Renal cortical epithelial cell (primary cell): ENCODE measurements at places on chromosomes 5 and 9.

- DNase-seq = no peak
Observed at GRCh38 chr5:33817301-33817700, 74.5 kb downstream of the ADAMTS12 start.

- DNase-seq = no peak
Observed at GRCh38 chr9:70801181-70801829, 320.1 kb downstream of the TRPM3 start.

DNA sequence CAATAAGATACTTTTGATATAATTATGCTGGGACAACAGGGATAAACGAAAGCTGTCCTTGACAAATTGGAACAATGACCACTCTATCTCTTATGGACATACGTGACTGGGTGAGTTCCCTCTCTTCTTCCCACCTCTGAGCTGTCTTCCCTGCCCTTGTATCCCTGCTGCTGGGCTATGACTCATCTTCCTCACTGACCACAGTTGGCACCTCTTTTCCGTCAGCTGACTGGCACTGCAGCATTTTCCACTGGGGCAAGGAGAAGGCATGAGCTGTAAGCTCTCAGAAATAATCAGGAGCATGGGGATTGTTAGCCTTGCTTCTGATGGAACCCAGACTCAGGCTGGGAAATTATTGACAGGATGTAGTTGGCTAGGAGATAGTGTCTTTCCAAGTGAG, 48.7 kb downstream of the PCSK1 start:
- peak; percentile 96 for DNase-seq

GRCh38 chr9:116589392-116590354, 97.4 kb upstream of the TRIM32 start:
- DNase-seq = no peak

- DNase-seq = no peak
Observed at GRCh38 chr5:55037890-55038289, 13.8 kb downstream of the GZMK start.

GRCh38 chr9:75429531-75430475, 341.5 kb downstream of the OSTF1 start:
- DNase-seq = no peak

- peak; percentile 94 for DNase-seq
Observed at GRCh38 chr9:82332018-82332773, 343.6 kb downstream of the SPATA31D1 start.

DNA sequence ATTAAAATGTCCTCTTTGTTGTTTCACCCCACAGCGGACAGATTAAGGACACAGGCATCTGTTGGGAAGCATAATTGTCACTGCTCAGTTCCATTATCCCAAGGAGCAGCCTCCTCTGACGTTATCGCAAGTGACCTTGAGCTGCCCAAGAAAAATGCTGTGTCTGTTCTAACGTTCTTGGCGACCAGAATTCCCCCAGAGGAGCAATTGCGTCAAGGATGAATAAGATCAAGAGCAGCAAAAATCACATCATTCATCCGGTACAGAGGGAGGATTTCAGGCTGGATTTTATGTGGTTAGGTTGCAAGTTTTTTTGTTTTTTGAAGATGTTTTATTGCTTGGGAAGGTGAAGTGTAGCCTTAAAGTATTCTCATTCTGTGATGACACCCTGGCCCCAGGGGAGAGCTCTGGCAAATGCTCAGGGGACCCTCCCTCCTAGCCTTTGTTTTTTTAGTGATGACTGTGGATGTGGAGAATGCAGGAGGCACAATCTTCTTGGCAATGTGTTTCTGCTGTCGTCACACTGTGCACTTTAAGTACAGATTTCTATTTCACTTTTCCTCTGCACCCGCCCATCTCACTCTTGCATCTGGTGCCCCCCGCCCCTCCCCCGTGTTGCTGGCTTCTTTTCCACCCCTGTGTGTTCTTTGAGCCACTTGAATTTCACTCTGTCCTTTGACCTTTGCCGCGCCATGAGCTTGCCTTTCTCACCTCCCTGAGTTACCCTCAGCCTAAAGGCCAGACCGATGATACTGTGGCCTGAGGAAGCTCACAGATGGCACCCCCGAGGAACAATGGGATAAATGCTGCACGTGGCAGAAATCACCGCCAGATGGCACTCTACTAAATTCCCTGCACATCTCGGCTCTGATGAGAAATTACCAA, 308.5 kb downstream of the RAB3C start:
- DNase-seq = peak; percentile 90

GRCh38 chr5:145393426-145393825, 441.7 kb downstream of the PRELID2 start:
- no peak for DNase-seq

DNA sequence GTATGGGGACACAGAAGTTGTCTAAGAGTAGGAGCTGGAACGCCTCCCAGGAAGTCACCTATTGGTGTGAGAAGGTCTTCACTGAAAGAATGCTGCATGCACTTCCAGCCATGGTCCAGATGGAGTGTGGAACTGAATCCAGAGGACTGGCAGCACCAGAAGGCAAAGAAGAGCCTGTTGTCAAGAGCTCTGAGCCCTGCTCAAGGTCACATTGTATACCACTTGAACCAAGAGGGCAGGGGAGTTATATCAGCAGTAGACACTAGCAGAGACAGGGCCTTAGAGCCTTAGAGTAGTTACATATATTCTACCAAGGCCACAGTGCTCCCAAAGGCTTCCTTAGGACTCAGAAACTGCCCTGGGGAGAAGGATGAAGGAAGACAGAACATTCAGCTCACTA, 130.8 kb upstream of the POC5 start:
- no peak for DNase-seq

DNA sequence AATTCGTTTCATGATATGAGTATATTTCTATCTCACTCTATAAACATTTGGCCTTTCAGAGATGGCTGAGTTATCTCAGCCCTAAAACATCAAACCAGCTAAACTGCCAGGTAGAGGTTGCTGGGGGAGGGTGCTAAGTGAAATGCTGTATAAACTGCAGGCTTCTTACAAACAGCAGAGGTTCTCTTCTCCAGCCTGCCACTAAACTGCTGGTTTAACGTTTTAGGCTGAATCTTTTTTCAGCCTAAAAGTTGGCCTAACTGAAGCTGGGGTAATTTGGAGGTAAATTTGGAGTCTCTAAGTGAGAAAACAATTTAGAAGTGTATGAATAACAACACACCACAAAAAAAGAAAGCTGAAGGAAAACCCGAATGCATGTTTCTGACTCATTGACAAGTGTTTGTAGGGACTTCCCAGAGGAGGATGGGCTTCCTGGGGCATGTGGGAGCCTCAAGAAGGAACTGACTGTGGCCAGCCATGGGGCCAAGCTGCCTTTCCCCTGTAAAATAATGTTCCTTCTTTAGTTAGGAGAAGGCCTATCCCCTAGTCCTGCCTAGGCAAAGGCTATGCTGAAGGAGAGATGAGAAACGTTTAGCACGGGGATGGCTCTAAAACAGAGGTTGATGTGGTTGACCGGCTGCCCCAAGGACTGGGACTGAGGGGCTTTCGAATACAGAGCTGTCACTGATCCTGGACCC, 44.3 kb downstream of the SLC28A3 start:
- DNase-seq = peak; percentile 95

DNA sequence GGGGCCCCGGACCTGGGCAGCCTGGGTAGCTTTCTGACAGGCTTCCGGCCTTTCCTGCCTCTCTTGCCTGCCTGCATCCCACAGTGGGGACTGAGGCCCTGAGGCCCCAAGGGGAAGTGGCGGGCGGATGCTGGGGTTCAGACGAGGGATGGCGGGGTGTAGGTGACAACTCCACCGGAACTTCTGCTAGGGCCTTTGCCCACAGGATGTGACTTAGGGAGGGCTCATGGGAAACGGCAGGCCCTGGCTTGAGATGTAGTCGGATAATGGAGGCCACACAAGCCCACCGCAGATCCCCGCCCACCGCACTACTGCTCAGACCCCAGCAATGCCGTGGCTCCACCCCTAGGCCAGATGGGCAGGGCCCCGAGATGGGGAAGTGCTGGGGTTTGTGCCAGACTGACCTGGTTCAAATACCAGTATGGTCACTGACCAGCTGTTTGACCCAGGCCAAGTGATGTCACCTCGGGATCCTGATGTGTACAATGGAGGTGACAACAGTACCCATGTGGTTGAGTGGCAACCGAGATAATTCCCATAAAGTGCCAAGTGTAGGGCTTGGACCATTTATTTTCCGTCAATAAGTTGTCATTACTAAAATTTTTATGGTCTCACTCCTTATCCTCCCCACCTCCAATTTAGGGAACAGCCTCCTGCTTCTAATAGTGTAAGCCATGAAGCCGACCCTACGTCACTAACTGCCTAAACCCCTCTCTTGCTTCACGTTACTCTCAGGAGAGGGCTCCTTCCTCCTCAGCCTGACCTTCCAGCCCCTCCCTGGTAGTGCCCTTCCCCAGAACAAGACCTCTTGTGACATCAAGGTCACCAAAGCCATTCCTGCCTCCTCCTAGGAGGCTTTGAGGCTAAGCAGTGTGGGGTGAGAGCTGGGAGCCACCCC, 2.5 kb upstream of the CDK9 start:
- DNase-seq = no peak

- DNase-seq = no peak
Observed at GRCh38 chr5:150234576-150235499, 45.0 kb downstream of the SLC6A7 start.

GRCh38 chr9:21711504-21711903, 90.9 kb upstream of the MTAP start:
- DNase-seq = peak; percentile 93

- no peak for DNase-seq
Observed at GRCh38 chr5:30149526-30149925, 1044.0 kb upstream of the CDH6 start.

GRCh38 chr5:72363166-72363802, 43.1 kb downstream of the PTCD2 start:
- peak; percentile 85 for DNase-seq

- DNase-seq = no peak
Observed at GRCh38 chr9:92404042-92404836, at the start of gene OGN. OGN (minus strand) TSS chr9:92404578; CDS start chr9:92403407, 1,171 bp downstream.

GRCh38 chr5:72537166-72537565, 30.0 kb upstream of the ZNF366 start:
- no peak for DNase-seq

- no peak for DNase-seq
Observed at GRCh38 chr5:139523635-139524445, 37.3 kb upstream of the UBE2D2 start.

- DNase-seq = no peak
Observed at GRCh38 chr9:129988607-129989361, 54.2 kb downstream of the FNBP1 start.

DNA sequence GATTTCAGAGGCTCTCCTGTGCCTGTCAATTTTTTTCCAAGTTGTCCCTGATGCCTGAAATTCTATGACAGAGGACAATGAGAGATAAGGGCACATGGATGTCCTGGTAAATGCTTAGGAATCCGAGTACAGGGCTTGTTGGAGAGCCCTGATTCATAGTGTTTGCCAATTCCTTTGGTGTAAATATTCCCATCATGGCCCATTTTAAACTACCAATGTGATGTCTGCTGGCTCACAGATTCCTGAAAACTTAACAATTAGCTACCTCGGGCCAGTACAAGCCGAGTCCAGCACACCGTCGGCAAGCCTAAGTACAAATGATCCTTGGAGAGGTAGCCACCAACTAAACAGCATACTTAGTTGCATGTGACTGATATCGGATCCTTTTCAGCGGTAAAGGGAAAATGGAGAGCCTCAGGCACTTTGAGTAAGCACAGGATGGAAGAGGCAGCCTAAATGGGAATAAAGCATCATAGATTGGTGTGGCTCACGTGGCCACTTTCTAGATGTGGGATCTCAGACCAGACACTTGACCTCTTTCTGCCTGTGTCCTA, 3.6 kb downstream of the ITK start:
- DNase-seq = no peak

DNA sequence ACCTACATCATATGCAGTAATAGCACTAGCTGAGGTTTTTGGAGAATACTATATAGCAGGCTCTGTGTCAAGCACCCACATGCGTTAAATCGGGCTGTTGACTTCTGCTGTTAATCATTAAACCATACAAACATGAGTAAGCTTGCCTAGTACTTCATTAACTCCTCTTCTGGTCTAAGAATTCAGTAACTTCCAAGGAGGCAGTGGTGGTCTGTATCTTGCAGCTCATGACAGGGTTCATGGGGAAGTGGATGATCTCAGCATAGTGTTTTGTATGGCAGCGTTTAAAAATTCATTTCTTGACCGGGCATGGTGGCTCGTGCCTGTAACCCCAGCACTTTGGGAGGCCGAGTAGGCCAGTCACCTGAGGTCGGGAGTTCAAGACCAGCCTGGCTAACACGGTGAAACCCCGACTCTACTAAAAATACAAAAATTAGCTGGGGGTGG, at the start of gene HAVCR1:
TSS of gene HAVCR1 (minus strand) at position 24 of the 447 bp plus-strand sequence. CDS start 1,173 bp downstream, outside the sequence.
- DNase-seq = peak; percentile 100

GRCh38 chr9:76785501-76785900, 21.3 kb downstream of the PCA3 start:
- DNase-seq = no peak

GRCh38 chr5:142894749-142895148, 124.6 kb downstream of the ARHGAP26 start:
- peak; percentile 82 for DNase-seq

DNA sequence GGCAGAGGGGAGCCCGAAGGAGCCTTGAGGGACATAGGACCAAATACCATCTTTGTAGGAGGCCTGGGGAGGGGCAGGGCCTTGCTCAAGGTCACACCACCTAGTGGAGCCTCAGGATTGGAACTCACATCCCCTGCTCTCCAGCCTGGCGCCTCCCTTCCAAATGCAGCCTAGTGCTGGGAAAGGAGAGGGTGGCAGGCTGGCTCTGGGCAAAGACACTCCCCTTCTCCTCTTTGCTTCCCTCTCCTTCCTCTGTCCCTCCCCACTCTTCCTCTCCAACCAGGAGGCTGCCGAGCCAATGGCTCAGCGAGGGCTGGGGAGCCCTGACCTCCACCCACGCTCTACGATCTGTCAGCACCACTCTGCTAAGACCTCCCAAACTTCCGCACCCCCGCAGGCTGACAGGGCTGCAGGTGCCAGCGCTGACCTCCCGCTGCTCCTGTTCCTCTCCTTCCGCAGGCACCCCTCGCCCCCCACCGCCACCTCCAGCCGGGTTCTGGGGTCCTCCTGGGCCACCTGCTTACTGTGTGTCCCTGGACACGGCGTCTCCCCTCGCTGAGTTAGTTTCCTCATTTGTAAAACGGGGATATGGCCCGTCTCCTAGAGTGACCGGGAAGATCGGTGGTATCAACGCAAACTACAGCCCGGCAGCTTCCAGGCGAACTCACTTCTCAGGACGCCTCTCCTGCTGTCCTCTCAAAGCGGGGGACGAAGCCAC, 52.9 kb downstream of the C9orf50 start:
- peak; percentile 69 for DNase-seq

DNA sequence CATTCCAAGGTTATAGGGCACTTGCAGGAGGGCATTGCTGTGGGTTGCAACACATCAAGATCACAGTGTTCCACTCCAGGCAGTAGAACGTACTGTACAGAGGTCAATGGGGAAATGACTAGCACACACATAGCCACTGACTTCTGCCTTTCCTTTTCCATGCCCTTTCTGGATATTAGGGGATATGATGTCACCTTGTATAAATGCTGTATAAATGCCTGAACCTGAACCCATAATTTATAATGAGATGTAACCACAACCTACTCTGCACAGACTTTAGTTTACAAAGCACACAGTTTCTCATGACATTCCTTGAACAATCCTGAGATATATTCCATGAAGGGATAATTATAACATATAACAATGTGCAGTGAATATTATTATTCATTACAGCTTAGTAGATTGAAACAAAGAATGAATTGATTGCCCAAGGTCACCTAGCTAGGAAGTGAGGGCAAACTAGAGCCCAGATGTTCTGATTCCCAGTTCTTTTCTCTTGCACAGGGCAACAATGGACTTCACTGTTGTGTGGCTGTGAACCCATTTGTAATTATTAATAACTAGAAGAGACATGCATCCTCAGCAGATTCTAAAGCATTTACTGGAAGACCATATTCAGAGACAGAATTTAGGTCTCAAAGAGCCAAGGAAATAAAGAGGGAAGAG, 5.6 kb upstream of the ABLIM3 start:
- DNase-seq = peak; percentile 83
